ENCODE measurements at places on chromosomes 11 and 22.

- no peak for DNase-seq
Measured at GRCh38 chr22:31948002-31948401, 3.7 kb downstream of the YWHAH start.

DNA sequence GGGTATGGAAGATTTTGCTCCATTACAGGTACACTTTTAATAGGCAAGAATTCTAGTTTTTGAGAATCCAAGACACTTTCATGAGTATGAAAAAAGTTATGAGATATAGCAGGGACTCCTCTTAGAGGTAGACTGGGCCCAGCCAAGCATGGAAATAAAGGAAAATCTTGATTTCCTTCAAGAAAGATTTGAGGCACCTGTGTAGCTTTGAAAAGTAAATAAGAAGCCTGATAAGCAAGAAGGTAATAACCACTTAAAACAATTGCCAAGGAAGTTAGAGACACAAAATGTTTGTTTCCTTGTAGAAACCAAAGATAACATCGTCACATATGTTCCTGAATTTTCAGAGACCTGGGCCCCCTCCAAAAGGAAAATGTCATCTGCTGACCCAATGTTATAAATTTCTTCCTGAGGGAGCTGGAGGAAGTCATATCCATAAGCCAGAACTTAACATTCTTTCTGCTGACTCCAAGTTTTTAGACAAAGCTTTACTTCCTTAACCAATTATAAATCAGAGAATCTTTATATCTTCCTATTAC lies 314.5 kb upstream of the ANO3 start:
- DNase-seq: no peak

DNA sequence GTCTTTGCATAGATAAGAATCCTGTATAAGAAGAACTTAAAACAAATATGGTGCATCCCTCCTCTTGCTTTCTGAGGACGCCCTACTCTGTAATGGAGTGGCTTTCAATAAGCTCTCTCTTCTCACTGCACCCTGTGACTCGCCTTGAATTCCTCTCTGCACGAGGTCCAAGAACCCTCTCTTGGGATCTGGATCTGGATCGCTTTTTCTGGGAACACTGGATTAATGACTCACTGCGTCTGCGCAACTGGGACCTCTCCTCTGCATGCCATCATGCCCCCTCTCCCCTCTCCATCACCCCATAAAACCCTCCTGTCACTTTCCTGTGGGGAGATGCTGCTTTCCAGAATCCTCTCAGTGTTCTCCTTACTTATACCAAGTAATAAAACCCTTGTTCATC lies 15.1 kb upstream of the CABP2 start:
- no peak for DNase-seq

DNA sequence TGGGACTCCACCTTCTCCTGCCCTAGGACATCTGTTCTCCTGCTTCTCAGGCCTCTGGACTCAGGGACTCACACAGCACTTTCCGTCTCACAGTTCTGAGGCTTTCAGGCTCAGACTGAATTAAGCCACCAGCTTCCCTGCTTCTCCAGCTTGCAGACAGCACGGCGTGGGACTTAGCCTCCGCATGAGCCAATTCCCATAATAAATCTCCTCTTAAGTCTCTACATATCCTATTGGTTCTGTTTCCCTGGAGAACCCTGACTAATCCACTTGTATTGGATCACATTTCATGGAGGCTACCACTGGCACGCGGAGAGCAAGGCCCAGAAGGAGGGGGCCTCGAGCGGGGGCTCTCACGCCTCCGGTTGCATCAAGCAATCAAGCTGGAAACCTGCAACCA lies 1313.6 kb downstream of the TBC1D22A start:
- no peak for DNase-seq

GRCh38 chr11:13256216-13256615 lies 21.4 kb upstream of the BMAL1 start:
- DNase-seq: no peak

DNA sequence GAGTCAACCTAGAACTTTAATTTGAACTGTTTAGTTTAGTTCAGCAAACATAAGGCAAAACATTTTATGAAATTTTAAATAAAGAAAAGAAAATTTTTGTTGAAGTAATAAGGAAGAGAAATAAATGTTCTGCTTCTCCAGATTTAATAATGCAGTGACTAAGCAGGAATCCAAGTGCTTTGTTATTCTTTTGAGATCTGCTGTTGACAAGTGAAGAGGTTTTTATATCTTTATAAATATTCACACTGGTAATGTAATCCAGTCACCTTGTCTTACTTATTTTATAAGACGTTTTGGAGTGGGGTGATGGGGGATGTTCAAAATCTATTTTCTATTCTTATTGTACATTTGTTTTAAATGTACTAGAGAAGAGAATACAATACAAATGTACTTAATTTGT lies 725.9 kb upstream of the CCDC179 start:
- no peak for DNase-seq

- peak; percentile 14 for DNase-seq
Measured at GRCh38 chr22:24431309-24432034, 4.1 kb downstream of the ADORA2A start.

DNA sequence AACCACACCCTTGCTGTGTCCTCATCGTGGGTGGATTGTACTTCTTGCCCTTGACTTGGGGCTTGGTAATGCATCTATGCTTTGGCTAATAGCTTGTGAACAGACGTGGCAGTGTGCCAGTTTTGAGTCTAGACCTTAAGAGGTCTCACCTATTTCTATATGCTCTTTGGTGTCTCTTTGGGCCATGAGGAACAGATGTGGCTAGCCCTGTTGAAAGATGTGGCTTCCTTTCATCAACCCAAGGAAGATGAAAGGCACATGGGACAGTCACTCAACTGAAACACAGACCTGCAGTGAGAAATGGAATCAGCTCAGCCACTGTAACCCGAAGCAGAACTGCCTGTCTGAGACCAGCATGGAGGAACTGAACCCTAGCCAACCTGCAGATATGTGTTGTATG lies 7.9 kb upstream of the NELL1 start:
- no peak for DNase-seq

DNA sequence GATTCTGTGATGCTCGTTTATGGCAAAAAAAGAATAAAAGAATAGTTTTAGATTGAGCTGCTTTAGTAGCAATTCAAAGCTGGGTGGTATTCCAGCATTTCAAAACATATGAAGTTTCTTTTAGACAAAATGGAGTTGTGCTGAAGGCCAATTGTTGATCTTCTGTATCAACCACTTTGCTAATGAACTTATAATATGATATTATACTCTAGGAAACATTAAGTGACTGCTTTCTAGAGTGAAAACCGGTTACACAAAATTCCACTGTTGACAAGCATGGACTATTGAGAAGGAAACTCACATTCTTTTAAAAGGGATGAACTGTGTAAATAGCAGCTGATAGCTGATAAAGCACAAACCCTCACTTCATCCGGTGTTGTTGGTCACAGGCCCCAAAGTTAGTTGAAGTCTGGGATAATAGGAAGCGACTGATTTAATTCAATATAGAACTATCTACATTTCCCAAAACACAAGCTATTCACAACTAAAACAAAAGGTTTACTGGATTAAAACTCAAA lies 255.1 kb downstream of the CADM1 start:
- DNase-seq: no peak

DNA sequence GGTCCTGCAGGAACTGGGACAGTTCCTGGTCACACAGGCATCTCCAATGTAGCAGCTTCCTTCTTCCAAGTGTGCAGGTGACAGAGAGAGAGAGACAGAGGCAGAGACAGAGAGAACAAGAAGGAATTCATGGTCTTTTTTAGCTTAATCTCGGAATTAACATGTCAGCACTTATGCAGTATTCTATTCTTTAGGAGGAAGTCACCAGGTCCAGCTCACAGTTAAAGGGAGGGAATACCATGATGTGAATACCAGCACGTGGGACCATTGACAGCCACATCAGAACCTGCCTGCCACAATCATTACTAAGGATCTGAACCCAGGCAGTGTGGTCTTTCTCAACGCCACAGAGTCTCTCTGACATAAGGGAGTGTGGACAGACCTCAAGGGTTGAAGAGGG lies 341.6 kb downstream of the MN1 start:
- DNase-seq: no peak

GRCh38 chr11:35794850-35795249 lies 132.3 kb downstream of the TRIM44 start:
- no peak for DNase-seq

- no peak for DNase-seq
Measured at GRCh38 chr22:37569921-37570660, 9.8 kb downstream of the LGALS2 start.

- no peak for DNase-seq
Measured at GRCh38 chr11:33892906-33893594, 1.2 kb upstream of the LMO2 start.

DNA sequence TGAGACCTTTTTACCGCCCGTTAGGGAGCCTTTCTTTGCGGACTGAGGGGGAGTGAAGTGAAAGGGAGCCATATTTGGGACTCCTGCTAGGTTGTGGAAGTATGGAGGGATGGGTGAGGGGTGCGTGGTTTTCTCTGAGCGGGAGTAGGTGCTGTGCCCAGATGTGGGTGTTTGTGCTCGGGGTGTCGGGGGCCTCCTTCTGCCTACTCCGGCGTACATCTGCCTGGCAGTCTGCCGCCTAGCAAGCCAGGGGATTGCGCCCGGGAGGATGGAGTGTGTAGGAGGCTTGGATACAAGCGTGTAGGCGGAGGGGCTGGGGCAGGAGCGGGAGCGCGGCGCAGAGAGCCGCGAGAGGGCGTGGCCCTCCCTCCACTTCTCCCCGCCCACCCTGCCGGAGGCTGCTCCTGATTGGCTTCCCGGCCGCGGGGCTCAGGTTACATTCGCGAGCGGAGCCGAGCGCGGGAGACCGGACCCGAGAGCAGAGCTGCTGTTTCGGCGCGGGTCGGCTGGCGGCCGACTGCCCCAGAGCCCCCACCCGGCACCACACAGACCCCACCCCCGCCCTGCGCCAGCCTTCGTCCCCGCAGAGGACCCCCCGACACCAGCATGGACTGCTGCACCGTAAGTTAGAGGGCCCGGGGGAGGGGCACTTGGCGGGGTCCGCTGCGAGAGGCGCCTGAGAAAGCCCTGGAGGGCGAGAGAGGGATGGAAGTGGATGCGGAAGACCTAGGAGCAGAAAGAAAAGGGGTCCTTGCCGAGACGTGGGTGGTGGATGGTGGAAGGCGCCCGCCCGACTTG lies at the start of gene NRGN:
Gene NRGN (plus strand): TSS at position 464 of the 798 bp plus-strand sequence. CDS start 143 bp downstream, at position 607.
- DNase-seq: peak; percentile 94

GRCh38 chr11:35798423-35798822 lies 135.8 kb downstream of the TRIM44 start:
- no peak for DNase-seq

GRCh38 chr11:121741761-121742361 lies 289.1 kb upstream of the SORL1-AS1 start:
- peak; percentile 85 for DNase-seq

GRCh38 chr22:31083923-31084810 lies 3.0 kb downstream of the SMTN start:
- DNase-seq: no peak

DNA sequence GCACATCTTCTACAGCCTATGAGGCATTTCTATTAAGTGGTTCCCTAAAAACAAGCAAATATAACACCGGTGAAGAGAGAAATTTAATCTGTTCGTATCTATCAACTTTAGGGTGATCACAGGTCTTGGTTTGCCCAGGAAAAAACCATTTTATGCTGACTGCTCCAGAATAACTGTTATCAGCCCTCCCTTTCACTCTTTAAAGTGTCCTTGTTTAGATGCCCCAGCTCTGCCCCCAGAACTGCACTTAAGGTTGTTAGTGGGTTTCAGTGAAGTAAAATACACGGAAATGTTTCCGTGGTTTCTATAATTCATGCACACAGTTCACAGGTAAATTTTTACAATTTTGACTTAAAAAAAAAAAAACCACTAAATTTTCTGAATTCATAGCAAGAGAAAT lies 70.0 kb downstream of the NARS2 start:
- DNase-seq: no peak

DNA sequence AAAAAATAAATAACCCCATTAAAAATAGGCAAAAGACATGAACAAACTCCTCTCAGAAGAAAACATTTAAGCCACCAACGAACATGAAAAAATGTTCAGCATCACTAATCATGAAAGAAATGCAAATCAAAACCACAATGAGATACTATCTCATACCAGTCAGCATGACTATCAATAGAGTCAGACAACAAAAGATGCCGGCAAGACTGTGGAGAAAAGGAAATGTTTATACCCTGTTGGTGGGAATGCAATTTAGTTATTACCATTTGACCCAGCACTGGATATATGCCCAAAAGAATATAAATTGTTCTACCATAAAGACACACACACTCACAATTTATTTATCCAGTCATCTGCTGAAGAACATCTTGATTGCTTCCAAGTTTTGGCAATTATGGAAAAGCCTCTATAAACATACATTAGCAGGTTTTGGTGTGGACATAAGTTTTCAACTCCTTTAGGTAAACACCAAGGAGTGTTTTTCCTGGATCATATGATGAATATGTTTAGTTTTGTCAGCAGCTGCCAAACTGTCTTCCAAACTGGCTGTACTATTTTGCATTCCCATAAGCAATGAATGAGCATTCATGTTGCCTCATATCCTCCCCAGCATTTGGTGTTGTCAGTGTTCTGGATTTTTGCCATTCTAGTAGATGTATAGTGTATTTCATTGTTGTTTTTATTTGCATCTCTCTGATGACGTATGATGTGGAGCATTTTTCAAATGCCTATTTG lies 28.0 kb downstream of the OR8D1 start:
- no peak for DNase-seq

GRCh38 chr11:120842195-120842594 lies 181.7 kb upstream of the TBCEL start:
- no peak for DNase-seq

- DNase-seq: no peak
Measured at GRCh38 chr11:83970061-83970671, 684.0 kb upstream of the CCDC90B start.

- DNase-seq: no peak
Measured at GRCh38 chr22:40273319-40273718, 73.0 kb upstream of the ADSL start.

GRCh38 chr22:35538801-35539321 lies 1.8 kb upstream of the RASD2 start:
- no peak for DNase-seq

DNA sequence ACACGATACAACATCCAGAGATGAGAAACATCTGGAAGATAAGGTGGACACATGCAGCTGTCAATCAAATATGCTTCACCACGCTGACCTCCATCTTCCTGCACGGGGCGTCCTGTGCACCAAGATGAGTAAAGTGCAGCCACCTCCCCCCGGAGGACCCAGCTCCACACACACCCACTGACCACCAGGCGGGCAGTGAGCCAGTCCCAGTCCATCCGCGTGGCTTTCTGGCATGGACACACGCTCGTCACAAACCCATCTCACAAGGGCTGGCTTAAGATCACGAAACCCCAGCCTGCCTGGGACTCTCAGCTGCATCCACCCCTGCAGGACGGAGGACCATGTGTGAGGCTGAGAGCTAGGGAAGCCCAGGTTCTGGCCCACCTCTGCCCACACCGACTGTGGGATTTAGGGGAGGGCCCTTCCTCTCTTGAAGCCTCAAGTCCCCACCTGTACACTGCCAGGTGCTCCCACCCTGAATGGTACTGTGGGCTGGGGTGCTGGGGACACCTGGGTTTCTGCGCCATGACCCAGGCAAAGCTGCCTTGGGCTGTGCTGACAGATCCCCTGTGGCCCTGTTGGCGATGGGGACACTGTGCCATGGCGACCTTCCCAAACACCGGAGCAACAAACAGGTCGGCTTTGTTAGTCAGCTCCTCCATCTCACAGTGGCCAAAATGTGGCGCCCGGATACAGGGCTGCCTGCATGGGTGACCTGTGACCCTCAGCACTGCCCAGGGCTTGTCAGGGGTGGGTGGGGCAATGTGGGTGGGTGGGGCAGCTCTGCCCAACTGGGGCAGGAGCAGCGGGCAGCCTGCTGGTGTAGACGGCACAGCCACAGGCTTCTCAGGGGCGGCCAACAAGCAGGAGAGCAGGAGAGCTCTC lies 629.0 kb downstream of the TBC1D22A start:
- peak; percentile 22 for DNase-seq

Data from left cardiac atrium (tissue), 4 donors.